ENCODE measurements at places on chromosomes 12 and 14.

DNA sequence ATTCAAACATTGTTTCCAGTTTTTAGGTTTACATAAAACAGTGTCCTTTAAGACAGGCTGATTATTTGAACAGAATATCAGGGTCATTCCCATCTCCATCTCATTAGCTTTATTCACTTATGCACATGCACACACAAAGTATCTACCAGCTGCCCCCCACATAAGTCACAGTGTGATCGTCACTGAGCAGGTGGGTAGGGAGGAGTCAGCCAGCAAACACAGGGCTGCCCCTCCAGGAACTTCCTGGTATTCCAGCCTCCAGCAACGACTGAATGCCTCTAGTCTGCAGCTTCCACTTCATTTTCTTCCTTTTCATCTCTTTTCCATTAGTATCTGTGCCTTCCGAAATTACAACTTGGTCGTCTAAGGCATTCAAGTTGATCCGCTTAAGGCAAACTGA is 48.8 kb upstream of the FOXN3 start:
- DNase-seq = no peak

- DNase-seq = no peak
Measured at GRCh38 chr12:124750787-124751471, 112.7 kb downstream of the SCARB1 start.

- DNase-seq = no peak
Measured at GRCh38 chr14:97106609-97107008, 309.4 kb downstream of the VRK1 start.

GRCh38 chr14:90405755-90406154 is 8.9 kb downstream of the CALM1 start:
- DNase-seq = no peak

DNA sequence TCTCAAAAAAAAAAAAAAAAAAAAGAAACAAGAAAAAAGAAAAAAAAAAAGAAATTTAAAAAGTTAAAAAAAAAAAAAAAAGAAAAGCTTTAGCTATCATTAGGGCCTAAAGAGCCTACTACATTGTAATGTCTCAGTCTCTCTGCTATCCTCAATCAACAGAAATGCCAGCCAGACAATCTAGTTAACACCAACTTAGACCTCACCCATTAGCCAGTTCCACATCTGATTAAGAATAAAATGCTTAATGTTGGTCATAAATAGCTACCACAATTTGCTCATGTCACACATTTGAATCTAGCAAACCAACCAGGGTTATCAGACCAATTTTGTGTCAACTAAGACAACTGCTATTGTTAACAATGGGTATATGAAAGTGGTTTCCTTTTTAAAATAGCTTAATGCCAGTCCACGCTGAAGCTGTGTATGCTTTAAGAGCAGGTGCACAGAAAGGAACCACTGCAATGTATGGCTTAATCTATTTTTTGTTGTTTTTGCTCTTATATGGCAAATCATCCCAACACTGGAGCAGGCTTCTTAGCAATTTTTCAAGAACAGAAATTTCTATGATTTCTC is 45.5 kb upstream of the SELPLG start:
- no peak for DNase-seq

- no peak for DNase-seq
Measured at GRCh38 chr12:132711080-132711843, 620 bp downstream of the PGAM5 start.
